ENCODE measurements at places on chromosomes 6 and 20.
A peak's percentile ranks its signal among the peaks of the same experiment; 100 is the strongest.

GRCh38 chr6:24662236-24662635, 4.5 kb downstream of the TDP2 start:
- ATAC-seq = no peak

- no peak for ATAC-seq
These were observed 15.1 kb downstream of the RNF217 start for GRCh38 chr6:124977067-124977908.

DNA sequence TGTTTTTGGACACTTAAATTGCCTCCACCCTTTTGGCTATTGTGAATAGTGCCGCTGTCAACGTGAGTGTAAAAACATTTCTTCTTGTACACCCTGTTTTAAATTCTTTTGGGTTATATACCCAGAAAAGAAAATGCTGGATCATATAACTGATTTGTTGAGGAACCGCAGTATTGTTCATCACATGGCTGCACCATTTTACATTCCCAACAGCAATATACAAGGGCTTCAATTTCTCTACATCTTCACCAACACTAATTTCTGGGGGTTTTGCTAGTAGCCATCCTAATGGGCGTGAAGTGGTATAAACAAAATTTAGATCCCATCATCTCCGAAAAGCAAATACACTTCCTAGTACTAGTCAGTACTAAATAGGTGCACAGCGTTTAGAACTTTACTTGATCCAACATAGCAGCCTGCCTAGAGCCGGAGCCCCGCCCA, 579 bp upstream of the BPHL start:
- no peak for ATAC-seq

GRCh38 chr20:61263084-61263695, 11.1 kb downstream of the CDH4 start:
- no peak for ATAC-seq

DNA sequence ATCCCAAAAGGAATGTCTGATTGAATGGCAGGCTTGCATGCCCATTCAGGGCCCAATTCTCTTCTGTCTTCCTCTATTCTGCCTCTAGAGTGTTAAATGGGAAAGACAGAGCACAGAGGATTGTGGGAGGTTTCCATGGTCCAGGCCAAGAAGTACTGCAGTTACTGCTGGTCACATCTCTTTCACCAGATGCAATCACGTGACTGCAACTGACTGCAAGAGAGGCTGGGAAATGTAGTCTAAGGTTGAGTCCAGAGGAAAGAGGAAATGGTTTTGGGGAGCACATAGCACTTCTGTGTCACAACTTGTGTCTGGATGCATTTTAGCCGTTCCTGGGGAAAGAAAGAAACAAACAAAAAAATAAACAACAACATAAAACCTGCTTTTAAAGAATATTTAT, 336.4 kb upstream of the BTBD3 start:
- ATAC-seq = no peak

DNA sequence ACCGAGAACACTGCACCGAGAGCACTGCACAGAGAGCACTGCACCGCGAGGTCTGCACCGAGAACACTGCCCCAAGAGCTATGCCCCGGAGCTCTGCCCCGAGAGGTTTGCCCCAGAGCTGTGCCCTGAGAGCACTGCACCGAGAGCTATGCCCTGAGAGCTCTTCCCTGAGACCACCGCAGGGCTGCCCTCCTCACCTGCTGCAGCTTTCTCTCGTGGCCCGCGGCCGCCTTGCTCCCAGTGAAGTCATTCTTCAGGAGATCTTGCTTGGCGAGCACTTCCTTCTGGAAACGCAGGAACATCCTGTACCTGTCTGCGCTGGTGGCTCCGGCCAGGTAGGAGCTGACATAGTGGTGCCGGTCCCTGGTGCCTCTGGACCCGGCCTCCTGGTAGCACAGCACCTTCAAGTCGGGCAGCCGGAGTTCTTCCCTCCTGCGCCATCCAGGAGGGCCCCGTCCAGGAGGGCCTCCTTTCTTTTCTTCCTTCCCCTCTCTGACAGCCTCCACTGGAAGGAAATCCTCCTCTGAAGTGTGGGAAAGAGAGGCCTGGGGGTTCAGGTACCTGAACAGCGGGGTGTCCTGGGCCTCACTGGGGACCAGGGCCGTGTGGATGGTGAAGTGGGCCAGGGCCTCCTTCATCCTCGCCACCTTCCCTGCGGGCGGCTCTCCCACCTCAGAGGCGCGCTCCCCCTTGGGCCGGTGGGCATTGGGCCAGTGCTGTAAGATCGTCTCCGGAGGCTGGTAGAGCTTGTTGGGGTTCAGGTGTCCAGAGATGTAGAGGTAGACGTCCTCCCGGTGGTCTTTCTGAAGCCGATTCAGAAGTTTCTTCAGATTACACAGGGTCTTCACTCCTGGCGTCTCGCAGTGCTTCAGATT, 7.8 kb downstream of the C6orf118 start:
- no peak for ATAC-seq

GRCh38 chr6:166244353-166245045, 63.7 kb downstream of the PRR18 start:
- peak; percentile 88 for ATAC-seq

DNA sequence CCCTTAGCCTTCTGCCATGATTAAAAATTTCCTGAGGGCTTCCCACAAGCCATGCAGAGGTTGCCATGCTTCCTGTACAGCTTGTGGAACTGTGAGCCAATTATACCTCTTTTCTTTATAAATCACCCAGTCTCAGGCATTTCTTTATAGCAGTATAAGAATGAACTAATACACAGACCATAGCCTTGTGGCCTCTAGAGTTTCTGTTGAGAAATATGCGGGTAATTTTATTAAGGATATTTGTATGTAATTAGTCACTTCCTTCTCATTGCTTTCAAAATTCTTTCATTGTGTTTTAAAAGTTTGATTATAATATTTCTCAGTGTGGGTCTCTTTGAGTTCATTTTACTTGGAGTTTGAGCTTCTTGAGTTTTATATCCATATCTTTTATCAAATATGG, 484.9 kb downstream of the COL12A1 start:
- ATAC-seq = no peak

- ATAC-seq = no peak
These were observed 105.0 kb downstream of the SPTLC3 start for GRCh38 chr20:13113731-13114130.

GRCh38 chr6:116580198-116580597, 8.9 kb downstream of the RWDD1 start:
- ATAC-seq = no peak

GRCh38 chr20:44745598-44746366, at the start of gene KCNK15:
KCNK15 (plus strand) TSS chr20:44745865; CDS start chr20:44745911, 46 bp downstream.
- peak; percentile 72 for ATAC-seq

DNA sequence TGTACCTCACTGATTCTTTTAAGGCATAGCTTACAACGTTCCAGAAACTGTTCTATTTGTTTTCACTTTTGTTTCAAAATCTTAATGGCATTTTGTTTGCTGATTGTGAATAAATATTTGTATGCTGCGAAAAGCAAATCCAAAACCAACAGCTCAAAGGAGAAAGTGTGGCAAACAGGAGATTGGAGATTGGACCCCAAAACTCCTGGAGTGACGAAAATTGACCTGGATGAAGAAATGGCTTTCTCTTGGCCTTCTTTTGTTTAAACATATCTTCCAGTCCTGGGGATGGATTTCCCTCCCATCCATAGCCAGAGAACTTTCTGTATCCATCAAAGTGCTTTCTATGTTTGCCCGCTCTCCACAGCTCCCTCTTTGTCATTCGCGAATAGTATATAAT, 2.8 kb upstream of the CTCFL start:
- ATAC-seq = no peak

- ATAC-seq = peak; percentile 39
These were observed 37.7 kb downstream of the HECA start for GRCh38 chr6:139172567-139172966.

- no peak for ATAC-seq
These were observed 6.3 kb downstream of the ACOT8 start for GRCh38 chr20:45850926-45851325.

- no peak for ATAC-seq
These were observed 44.2 kb upstream of the PDE10A start for GRCh38 chr6:165707067-165707853.

Measured in activated CD4-positive, CD25-positive, alpha-beta regulatory T cell treated with anti-CD3 and anti-CD28 coated beads, Interleukin-2, amount 50 U/mL, for 24 hours (primary cell).